ENCODE measurements at places on chromosomes 13 and 19.

DNA sequence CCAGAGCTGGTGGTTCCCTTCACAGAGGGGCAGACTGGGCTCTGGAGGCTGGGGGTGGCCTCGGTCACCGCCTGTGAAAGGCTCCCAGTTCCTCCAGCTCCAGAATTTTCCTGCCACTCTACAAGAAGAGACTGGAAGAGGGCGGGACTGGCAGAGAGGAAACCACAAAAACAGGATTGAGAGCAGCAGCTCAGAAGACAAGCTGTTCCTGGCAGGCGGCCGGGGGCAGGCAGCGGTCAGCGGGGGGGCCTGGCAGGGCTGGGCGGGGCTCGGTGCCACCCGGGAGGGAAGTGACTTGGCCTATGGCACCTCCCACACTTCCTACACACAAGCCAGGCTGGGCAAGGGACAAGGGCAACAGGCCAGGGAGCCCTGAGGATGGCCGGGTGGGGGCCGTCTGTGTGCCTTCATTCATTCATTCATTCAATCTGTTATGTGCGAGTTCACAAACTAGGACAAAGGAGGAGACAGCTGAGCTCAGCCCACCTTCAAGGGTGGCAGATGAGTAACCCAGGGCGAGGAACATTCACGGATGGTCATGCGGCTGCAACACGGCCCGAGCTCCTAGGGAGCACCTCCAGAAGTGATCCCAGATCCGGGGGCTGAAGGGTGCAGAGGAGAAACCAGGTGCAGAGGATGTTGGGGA, 16.9 kb upstream of the BTBD2 start:
- DNase-seq, result peak; percentile 94

DNA sequence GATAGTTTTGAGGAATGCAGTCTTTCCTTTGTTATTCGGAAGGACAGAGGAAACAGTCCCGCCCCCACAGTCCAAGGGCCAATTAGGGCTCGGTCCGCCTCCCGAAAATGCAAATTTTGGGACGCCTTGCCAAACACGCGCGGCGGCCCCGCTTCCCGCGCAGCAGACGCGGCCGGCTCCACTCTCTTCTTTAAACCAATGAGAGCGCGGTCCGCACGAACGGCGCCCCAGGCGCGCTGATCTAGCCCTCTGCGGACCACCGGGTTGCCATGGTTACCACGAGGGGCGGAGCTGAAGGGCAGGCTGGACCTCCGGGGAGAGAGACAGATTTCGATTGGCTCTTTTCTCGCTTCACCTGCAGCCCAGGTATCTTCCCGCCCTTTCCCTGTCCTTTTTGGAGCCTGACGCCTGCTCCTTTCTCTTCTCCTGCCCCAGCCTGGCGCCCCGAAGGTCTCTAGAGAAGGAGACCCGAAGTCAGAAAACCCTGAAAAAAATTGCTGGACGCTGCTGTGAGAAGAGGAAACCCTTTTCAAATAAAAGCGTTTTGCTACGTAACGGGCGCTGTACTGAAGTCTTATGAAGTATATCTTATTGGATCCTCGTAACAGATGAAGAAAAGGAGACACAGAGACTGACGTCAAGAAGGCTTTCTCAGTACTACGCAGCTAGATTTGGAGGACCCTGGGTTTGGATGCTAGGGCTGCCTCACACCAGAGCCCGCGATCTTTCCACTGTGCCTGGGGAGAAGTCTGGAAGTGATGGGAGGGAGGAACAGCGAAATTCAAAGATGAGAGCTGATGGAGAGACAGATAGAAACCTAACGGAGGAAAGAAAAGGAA, 2.0 kb downstream of the PTH2 start:
- DNase-seq, result no peak

DNA sequence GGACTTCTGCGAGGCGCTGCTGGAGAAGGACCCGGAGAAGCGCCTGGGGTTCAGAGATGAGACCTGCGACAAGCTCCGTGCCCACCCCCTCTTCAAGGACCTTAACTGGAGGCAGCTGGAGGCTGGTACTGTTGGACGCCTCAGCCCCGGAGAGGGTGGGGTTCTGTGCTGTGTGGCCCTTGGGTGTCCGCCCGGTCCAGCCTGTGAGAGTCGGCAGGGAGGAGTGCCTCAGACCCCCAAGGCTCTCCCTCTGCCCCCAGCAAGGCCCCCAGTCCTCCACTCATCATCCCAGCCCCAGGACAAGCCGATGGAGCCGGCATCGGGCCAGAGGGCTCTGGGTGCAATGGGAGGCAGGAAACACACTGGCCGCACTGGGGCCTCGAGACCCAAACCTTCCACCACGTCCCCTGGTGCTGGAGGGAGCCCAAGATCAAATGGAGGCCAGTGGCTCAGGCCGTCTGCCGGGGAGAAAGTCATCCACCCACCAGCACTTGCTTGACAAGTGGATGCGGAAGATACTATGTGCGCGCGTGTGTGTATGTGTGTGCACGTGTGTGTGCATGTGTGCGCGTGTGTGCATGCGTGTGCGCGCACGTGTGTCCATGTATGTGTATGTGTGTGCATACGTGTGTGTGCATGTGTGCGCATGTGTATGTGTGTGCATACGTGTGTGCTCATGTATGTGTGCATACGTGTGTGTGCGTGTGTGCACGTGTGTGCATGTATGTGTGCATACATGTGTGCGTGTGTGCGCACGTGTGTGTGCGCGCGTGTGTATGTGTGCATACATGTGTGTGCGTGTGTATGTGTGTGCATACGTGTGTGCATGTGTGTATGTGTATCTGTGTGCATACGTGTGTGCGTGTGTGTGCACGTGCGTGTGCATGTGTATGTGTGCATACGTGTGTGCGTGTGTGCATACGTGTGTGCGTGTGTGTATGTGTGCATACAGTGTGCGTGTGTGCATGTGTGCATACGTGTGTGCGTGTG, 25.8 kb upstream of the TMEM255B start:
- no peak for DNase-seq

DNA sequence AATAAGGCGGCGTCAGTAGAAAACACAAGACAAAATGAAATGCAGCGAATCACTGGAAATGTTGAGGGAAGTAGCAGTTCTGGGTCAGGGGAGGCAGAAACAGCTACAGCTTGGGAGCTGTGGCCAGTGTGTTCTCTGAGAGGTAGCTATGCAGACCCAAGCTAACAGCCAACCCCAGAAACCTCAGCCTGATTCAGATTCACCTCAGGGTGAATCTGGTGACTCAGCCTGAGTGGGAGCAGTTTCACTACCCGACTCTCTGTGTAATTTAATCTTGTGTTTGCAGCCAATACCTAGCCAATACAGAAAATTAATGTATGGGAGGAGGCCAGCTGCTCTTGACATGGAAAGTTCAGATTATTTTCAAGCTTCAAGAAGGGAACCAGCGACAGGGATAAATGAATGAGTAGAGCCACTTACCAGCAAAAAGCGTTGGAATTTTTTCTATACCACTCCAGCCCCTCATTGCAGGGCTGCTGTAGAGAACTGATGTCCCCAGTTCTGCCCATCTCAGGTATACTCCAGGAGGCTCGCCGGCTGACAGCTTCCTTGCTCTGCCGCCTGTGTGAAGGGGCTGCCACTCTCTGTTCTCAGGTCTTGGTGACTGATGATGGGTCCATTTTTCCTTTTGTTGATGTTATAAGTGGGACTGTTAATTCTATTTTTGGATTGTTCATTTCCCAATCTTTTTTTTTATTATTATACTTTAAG, 8.9 kb downstream of the IGFL3 start:
- peak; percentile 87 for DNase-seq

- no peak for DNase-seq
These were observed 168.1 kb upstream of the IRS2 start for GRCh38 chr13:109954441-109954840.

DNA sequence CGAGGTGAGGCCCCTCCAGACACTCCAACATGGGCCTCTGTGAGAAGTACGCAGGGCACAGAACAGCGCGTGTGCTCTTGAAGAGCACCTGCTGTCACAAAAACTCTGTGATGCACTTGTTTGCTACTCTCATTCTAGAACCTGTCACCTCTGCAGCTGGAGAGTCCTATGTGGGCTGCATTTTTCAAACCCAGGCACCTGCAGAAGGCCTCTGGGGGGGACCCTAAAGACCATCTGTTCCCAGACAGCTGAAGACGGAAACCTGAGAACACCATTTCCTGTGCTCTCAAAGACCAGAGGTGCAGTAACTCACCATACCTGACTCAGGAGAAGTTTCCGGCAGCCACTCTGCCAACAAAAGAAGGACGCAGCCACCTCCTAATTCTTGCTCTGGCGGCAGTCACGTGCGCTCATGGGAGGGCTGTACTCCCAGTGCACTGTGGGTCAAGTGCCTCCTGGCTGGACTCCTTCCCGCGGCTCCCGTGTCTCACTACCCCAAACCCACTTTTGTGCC, 28.1 kb downstream of the RANBP3 start:
- no peak for DNase-seq

DNA sequence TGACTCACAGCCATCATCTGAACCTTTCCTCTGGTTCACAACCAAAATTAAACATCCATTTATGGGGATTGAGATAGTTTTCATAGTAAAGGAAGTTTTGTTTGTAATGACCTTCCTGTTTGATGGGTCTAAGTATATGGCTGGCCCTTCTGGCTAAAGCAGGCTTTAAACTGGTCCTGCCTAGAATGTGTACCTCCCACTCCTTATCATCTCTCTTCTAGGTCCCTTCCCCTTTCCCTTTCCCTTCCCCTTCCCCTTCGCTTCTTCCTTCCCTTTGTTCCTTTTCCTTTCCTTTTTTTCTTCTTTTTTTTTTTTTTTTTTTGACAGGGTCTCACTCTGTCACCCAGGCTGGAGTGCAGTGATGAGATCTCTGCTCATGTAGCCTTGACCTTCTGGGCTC, 35.6 kb downstream of the BBC3 start:
- DNase-seq, result no peak

GRCh38 chr13:41312176-41312500, 1.1 kb downstream of the NAA16 start:
- DNase-seq, result no peak

- DNase-seq, result no peak
These were observed 23.5 kb downstream of the FLT1 start for GRCh38 chr13:28471421-28471820.

DNA sequence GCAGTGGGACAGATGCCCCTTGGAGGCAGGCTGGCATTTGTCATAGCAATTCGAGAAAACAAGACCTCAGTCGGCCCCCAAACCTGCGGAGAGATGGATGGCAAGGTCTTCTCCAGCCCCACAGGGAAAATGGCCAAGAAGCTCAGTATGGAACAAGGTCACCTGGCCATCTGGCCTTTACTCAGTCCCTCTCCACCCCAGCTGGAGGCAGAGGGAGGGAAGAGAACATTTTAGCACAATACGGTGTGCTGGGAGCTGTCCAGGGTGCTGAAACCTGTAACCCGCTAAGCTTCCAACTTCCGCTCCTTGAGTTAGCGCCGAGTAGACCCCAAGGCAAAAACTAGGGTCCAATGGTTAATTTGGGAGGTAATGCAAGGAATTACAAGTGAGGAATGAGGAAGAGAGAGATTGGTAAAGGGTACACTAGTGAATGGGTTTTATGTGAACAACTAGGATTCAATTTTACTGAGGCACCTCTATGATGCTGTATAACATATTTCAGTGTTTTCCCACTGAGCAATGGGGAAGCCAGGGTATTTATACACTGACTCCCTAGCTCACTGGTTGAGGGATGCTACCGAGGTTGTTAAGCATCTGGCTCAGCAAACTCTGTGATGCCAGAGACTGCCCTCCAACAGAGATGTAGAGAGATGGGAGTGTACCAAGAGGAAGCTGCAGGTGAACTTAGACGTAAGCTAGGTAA, 64.3 kb downstream of the CACNA1A start:
- peak; percentile 43 for DNase-seq

DNA sequence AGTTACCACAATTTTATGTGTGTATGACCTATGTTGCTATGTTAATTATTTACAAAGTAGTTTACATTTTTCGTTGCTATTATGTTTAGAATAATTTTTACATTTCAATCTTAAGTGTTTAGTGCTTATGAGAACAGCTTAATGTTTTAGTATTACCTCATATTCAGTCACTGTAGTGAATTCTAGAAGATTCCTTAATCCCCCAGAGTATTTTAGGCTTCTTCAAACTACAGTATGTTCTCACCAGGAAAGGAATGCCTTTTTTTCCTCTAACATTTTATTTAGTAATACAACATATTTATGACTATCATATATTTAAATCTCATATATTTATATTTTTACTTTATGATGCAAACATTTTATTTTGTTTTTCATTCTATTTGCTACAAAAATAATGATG, 612.1 kb upstream of the KLHL1 start:
- no peak for DNase-seq

DNA sequence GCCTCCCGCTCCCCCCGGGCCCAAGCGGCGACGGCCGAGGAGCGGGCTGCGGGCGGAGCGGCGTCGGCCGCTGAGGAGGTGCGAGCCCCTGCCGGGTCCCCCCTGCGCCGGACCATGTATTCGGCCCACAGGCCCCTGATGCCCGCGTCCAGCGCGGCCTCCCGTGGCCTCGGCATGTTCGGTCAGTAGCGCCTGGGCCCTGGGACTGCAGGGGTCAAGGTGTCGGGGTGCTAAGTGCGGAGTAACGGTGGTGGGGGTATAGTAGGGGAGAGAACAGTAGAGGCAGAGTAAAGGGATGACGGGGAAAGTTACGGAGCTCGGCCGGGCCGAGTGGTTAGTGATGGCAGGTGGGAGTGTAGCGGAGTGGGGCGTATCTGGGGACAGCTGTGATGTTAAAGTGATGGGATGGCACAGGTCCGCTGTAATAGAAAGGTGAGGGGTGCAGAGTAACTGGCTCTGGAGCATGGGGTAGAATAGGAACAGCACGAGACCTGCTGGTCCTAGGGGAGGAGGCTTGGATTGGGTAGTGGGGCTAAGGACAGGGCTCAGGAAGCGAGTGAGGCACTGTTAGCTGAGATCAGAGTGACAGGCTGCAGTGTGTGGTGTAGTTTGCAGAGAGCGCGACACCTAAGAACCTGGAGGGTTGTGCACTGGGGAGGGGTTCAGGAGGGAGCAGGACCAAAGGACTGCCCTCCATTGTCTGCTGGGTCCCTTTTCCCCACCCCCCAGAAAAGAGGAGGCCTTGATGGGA, 15.7 kb downstream of the CIC start:
- no peak for DNase-seq

DNA sequence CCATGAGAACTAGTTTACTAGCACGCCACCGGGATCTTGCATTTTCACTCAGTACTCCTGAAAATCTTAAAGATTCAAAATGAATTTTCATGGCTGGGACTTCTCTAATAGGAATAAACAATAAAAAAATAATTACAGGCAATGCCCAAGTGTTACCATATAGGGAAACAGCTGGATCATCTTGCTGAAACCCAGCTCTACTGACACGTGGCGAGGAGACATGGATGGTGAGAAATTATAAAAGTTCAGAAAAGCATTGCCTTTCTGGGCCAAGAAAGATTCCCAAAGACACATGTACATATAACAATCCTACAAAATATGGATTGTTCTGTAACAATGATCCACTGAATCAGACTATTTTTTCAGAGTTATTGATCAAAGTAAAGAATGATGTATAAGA, 209.3 kb downstream of the RGCC start:
- no peak for DNase-seq

DNA sequence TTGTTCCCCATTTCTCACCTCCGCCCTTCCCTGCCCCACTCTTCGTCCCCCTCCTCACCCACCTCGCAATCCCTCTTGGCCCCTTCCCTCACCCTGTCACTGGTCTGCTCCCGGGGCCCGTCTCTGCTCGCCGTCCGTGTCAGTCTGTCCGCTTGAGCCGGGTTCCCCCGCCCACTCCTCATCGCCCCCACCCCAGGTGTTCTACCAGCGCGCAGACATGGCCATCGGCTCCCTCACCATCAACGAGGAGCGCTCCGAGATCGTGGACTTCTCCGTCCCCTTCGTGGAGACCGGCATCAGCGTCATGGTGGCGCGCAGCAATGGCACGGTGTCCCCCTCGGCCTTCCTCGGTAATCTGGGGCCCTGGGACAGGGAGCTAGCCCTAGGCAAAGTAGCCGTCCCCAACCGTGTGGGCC, 22.3 kb downstream of the GRIN2D start:
- DNase-seq, result no peak
